ENCODE measurements at places on chromosomes 7 and 10.

- DNase-seq, result no peak
These were observed 11.0 kb downstream of the DLG5 start for GRCh38 chr10:77915319-77916105.

DNA sequence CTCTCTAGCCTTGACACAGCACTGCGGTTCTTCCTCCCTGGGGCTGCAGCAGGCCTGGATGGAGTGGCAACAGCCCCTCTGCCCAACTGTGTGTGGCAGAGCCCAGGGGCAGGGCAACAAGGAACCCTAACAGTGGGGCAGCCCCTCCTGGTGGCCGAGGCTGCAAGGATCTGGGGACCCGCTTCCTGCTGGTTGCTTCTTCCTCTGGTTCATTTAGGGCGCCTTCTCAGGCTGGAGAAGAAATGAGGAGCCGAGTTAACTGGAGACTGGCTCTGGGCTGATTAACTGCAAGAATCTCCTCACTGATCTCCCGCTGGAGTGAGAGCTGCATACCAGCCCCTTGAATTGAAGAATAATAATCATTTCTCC, 80.1 kb upstream of the EMX2 start:
- DNase-seq, result peak; percentile 25

- no peak for DNase-seq
These were observed 281.4 kb downstream of the NXPH1 start for GRCh38 chr7:8714791-8715190.

GRCh38 chr7:101265622-101266516, 21.0 kb upstream of the FIS1 start:
- DNase-seq, result no peak

DNA sequence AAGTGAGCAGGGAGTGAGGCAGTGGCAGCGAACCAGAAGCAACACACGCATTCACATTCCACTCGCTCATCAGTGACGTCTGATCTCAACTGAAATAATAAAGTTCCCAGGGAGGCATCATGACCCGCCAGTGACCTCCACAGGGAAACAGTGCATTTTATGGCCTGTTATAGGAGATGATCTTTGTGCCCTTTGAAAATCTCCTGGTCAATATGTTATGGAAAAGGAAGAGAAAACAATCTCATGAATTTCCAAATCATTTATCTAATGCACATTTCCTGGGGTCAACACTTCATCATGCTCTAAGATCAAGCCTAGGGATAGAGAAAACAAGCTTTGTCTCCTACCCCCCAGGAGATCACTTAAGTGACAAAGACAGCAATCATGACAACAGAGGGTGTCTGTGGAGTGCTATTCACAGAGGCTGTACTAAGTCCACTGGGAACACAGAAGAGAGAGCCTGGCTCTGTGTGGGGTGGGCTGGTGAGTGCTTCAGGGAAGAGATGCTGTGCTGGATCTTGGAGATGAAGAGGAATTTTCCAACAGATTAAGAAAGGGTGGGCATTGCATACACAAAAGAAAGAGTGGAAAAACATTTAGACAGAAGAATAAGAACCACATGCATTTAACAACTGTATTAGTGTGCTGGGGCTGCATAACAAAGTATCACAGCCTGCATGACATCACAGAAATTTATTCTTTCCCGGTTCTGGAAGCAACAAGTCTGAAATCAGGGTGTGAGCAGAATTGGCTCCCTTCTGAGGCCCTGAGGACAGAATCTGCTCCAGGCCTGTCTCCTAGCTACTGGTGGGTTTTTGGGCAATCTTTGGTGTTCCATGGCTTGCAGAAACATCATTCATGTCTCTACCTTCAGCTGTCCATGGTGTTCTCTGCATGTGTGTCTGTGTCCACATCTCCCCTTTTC, 613.9 kb upstream of the IGFBP3 start:
- peak; percentile 92 for DNase-seq

DNA sequence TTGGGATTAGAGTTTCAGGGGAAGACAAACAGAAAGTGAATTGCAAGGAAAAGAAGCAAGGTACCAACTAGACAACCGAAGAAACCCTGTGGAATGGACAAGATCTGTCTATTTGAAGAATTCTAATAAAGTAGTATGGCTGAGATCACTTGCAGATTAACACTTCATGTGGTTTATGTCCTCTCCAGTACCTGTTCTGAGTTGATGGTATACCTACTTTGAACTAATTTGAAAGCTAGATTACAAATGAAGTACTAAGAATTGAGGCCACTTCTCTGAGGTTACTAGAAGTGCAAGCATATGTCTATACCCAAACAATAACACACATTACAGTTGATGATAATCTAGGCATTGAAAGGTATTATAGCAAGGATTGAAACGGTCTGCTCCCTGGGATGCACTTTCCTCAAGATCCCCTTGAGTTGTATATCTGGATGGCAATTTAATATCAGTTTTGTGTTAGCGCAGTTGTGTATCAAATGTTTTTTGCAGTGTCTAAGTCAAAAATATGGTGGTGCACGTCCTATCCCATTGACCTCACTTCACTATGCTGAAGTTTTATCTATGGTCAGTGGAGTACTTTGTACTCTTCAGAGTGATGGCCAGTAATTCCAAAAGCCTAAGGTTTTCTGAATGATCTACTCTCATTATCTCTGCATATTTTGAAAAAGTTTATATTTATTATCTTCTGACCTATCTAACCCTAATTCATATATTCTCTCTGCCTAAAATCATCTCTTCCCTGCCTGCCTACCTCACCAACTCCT, 25.9 kb downstream of the ZNF277 start:
- no peak for DNase-seq

DNA sequence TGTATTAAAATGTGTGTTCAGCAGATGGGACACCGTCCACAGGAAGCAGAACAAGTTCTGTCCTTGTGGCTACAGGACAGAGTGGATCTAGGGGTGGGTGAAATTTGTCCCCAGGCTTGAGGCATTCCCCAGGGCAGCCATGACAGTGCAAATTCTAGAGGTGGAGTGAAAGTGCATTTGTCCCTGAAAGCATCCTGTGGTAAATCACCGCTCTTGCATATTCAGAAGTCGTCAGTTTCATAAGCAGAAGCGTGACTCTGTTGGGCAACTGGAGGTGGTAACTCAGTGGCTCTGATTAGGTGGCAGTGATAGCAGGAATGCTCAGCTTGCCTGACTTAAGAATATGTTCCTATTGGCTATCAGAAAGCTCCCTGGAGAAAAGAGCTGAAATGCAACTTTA, 96.6 kb downstream of the SNX10 start:
- DNase-seq, result no peak

DNA sequence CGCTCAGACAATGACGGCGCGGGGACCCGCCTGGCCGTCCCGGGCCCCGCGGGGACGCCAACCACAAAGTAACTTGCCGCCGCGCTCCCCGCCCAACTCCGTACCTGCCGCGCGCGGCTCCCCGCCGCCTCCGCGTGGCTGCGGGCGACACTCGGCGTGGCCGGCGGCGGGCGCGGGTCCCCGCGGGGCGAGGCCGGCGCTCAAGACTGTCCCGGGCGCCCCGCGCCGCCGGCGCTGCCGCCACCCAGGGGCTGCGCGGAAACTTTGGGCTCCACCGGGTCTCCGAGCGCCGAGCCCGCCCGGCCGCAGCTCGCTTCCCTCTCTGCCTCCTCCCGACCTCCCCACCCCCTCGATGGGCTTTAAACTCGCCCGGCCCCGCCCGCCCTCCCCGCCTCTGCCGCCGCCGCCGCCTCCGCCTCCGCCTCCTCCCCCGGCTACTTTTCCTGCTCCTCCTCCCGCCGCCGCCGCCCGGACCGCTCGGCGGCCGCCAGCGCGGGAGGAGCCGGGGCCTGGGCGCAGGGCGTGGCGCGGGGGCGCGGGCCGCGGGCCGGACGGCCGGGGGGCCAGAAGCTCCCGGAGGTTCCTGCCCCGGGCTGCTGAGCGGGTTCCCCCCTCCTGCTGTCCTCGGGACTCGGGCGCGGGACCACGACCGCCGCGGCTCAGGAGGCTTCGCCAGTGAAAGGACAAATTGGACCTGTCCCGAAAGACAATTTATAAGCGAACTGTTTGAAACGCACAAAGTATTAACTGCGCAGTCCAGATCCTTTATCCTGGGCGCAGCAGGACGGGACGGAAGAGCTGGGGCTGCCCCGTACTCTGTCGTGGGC, 10.6 kb upstream of the GRB10 start:
- peak; percentile 75 for DNase-seq

GRCh38 chr7:92698237-92698841, 108.1 kb upstream of the FAM133B start:
- no peak for DNase-seq

- DNase-seq, result peak; percentile 69
These were observed 78.7 kb downstream of the CXCL12 start for GRCh38 chr10:44306147-44306710.

Data from cardiac muscle cell (in vitro differentiated cells and primary cell).